AG08395 (cell line): ENCODE measurements at places on chromosomes 7 and 10.
A peak's percentile ranks its signal among the peaks of the same experiment; 100 is the strongest.

DNA sequence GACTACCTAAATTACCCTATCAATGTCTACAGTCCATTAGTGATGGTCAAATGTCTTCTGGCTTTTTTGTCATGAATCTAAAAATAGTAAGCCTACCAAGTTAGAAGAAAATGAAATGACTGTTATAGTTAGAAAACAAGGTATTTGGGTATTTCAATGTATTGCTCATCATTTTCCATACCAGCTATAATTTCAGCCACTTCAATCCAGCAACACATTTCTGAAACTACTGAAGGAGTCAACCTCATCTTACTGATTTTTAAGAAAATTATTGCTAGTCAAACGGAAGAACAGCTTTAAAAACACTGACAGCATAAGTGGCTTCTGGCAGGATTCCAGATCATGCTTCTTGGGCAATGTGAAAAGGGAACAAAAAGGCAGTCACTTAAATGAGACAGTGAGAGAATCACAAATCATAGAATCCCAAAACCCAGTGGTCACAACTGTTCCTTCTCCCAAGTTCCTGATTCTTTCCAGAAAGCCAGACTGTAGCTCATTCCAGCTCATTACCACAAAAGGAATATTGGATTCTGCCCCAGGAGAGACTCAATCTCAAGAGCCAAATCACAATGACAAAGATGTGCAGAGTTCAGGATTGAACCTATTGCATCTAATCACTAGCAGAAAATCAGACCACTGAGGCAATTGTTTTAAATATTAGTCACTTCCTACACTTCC is 61.2 kb upstream of the LRRN3 start:
- DNase-seq = peak; percentile 9

DNA sequence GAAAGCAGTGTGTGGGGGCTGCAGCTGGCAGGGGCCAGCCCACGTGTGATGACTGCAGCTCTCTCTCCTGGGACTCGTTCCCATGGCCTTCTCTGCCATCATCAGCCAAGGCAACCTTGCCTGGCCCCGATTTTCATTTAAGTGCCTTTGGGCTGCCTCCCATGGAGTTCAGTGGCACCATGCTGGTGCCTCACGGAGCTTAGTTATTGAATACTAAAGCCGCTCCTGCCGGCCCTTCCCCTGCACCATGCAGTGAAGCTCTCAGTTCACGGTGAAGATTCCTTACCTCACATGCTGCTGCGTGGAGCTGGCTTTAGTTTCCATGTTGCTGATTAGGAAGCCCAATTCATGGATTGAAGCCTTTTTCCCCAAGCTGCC is 141.5 kb upstream of the EEPD1 start:
- no peak for DNase-seq

GRCh38 chr10:62029401-62029800 is 127.9 kb downstream of the ARID5B start:
- no peak for DNase-seq

GRCh38 chr10:24440817-24441797 is 232.2 kb downstream of the KIAA1217 start:
- peak; percentile 59 for DNase-seq

DNA sequence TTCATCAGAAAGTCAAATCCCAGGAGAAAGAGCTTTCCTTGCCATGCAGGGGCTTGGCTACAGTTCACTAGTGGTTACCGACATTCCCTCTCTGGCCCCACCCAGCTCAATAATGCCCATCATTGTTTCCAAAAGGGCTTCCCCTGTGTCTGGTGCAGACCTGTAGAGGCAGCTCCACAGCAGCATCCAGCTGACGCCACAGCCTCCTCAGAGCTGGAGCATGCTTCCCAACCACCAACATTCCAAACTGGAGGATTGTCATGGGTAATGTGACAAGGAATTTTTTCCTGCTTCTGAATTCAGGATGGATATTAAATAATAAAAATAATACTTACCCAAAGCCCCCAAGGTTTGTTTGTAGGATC is 77.4 kb downstream of the ZNF365 start:
- DNase-seq = no peak

- DNase-seq = no peak
These were observed at the start of gene SFRP5 for GRCh38 chr10:97771913-97772823. SFRP5 (minus strand) TSS chr10:97771999; CDS start chr10:97771833, 166 bp downstream.
